ENCODE measurements at places on chromosomes 13 and 19.

DNA sequence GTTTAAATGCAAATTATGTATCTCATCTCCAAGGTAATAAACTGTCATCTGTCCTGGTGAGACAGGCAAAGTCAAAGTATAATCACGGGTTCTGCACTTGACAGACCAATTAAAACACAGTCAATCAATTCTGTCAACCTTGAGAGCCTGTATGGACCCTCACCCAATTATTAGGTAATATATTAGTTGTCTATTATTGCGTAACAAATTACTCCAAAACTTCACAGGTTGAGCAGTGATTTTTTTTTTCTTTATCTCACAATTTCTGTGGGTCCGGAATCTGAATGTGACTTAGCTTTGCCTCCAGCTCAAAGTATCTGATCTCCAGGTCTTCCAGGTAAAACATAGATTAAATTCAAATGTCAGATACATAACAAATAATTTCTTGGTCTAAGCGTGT, 707.4 kb upstream of the ARGLU1 start:
- DNase-seq = no peak

DNA sequence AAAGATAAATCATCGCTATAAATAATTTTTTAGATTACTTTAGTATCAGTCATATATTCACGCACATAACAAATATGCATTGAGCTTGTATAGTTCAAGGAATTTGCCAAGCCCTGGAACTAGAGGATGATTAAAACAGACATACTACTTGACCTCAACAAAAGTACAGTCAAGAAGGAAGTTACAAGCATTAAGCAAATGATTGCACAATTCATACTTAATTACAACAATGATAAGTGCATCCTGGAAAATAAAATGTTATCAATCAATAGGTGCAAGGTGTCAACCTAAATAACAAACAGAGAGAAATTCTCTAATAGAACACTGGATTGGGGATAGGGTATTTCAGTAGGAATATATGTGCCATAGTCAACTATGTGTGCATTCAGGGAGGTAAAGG, 491.2 kb downstream of the GPC5 start:
- DNase-seq = no peak

GRCh38 chr13:32026623-32027022, 5.0 kb upstream of the FRY start:
- no peak for DNase-seq

GRCh38 chr19:50341091-50341564, 12.0 kb upstream of the KCNC3 start:
- no peak for DNase-seq

DNA sequence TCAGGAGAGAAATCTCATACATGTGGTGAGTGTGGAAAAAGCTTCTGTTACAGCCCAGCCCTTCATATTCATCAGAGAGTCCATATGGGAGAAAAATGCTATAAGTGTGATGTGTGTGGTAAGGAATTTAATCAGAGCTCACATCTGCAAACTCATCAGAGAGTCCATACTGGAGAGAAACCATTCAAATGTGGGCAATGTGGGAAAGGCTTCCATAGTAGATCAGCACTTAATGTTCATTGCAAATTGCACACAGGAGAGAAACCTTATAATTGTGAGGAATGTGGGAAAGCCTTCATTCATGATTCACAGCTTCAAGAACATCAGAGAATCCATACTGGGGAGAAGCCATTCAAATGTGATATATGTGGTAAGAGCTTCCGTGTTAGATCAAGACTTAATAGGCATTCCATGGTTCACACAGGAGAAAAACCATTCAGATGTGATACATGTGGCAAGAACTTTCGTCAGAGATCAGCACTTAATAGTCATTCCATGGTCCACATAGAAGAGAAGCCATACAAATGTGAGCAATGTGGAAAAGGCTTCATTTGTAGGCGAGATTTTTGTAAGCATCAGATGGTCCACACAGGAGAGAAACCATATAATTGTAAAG, 15.2 kb downstream of the ZNF221 start:
- DNase-seq = no peak

- no peak for DNase-seq
Observed at GRCh38 chr13:27592865-27593264, 27.5 kb downstream of the LNX2 start.

DNA sequence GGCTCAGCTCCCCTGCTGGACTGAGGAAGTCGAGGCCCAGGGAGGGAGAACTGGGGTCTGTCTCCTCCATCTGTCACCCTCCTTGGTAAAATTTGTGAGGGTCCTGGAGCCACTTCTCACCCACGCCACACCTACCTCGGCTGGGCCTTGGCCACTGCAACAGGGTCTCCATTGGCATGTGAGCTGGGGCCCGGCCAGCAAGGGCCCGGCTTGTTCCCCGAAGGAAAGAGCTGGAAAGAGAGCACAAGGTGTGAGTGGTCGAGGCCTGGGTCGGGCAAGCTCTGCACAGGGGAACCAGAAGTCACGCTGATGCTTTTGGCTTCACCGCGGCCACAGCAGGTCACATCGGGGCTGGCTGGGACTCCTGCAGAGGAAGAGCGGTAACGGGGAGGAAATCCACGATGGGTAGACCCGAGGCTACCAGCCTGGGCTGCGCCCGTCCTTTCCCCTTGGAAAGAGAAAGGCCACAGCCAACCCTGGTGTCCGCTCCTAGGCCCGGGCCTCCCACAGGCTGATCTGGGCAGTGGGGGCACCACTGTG, 9.0 kb downstream of the NANOS3 start:
- DNase-seq = no peak

DNA sequence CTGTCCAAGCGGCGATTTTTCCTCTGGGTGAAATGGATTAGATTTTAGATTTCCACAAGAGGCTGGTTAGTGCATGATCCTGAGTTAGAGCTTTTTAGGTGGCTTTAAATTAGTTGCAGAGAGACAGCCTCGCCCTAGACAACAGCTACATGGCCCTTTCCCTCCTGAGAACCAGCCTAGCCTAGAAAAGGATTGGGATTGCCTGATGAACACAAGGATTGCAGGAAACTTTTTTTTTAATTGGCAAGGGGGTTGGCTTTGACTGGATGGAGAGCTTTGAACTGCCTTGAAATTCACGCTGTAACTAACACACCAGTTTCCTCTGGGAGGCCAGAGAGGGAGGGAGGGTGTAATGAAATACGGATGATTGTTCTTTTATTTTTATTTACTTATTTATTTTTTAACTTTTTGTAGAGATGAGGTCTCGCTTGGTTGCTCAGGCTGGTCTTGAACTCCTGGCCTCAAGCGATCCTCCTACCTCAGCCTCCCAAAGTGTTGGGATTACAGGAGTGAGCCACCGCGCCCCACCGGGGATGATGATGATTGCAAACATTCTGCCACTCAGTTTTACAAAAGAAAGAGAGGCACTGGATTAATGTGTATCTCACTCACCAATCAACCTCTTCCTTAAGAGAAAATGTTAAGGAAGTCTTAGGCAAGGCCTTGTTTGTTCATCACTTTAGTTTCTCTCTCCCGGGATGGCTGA, 1.9 kb downstream of the LDLR start:
- no peak for DNase-seq

DNA sequence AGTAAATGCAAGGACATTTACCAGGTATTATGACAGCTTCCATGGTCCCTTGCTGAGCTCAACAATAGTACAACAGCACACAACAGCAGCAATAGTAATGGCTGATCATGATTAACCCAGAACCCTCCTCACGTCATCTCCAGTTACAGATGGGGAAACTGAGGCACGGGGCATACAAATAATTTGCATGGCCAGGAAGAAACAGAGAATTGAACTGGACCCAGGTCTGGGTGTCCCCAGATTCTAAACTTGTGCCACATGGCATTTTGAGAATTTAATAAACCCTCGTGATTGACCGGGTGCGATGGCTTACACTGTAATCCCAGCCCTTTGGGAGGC, 7.2 kb downstream of the MAST3 start:
- no peak for DNase-seq

GRCh38 chr19:48806818-48807589, 3.8 kb downstream of the BCAT2 start:
- no peak for DNase-seq

DNA sequence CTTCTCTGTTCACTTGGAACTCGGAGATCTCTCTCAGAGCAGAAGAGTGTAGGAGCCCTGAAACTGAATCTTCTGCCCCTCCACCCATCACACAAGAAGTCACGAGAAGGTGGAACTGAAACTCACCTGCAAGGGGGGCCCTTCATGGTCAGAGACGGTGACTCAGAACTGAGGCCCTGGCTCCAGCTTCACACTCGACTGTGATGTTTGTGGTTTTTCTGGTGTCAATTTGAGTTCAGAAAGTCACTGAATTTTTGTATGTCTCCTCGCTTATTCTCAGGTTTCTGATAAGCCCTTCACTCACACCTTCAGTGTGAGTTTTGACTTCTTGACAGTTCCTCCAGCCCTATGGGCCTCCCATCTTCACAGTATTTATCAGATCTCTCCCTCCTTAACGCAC, 23.1 kb downstream of the SIGLEC5 start:
- no peak for DNase-seq

DNA sequence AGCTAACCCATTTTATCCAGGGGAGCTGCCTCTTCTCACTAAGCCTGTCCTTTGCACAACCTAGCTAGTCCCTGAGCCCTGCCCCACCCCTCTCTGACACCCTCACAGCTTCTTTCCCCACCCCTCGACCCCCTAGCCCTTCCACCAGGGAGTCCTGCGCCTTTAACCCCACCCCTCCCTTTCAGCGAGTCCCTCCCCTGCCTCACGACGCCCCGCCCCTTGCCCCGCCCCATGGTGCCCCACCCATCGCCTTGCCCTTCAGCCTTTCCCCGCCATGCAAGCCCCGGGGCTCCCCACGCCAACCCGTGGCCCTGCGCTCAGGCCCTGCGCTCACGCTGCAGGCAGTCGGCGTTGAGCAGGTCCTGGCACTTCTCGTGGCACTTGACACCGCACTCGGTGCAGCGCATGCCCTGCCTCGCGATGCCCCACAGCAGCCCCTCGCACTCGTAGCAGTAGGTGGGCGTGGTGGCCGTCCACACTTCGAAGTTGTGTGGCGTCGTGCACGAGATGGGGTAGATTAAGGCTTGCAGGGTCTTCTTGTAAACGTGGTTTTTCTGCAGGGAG, 40.0 kb downstream of the UNC13A start:
- no peak for DNase-seq

DNA sequence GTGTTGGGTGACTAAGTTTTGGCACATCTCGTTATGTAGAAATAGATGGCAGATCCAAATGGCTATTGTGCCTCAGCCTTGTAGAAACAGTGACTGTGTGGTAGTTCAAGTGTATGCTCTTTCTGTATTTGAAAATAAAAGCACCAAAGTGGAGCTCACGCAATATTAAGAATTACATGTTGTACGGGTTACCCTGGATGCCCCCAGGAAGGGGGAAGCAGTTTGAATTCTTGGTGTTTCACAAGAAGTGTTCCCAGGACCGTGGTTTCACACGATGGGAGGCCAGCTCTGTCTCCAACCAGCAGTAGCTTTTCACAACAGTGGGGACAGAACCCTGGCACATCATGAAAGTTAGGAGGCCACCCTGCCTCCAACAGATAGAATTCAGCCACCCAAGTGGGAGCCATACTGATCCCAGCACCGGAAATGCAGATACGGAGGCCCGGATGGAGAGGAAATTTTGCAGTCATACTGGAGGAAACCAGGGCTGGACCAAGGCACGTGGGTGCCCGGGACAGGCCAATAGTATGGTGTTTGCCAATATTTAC, 8.9 kb downstream of the FLT1 start:
- DNase-seq = no peak

GRCh38 chr19:17235971-17236777, 9.5 kb downstream of the NR2F6 start:
- no peak for DNase-seq

DNA sequence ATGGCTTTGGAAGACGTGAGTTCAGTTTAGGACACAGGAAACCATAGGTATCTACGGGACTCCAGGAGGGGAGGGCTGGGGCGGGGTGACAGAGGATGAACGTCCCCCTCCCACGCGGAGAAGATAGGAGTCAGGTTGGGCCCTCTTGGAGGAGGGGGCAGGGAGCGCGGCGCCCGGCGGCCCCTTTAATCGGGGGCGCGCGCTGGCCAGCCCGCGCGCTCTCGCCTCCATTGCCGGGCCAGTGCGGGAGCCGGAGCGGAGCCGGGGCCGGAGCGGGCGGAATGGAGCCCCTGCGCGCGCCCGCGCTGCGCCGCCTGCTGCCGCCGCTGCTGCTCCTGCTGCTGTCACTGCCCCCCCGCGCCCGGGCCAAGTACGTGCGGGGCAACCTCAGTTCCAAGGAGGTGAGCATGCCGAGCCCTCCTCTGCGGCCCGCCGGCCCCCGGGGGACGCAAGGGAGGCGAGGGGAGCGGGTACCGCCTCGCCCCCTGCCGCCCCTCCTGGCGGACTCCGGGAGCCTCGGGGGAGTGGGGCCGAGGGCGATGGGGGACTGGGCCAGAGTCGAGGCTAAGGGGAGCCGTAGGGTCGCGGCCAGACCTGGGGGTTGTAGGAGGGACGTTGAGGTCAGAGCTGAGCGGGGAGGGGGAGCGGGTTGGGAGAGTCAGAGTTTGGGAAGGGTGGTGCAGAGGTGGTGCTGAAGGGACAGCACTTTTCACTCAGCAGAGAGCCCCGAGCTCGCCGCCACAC, at the start of gene TMEM145:
Gene TMEM145, plus strand, starts transcription at position 214 of the 744 bp plus-strand sequence. Its CDS starts 68 bp downstream, at position 282.
- DNase-seq = no peak
